ENCODE measurements at places on chromosomes 2 and 18. TPM values are rescaled to one million over a fixed set of nuclear protein-coding genes. Genes with fewer than 3 reads are reported as not detected.

The MYOM1 gene
- 263 TPM for total RNA-seq

DNA sequence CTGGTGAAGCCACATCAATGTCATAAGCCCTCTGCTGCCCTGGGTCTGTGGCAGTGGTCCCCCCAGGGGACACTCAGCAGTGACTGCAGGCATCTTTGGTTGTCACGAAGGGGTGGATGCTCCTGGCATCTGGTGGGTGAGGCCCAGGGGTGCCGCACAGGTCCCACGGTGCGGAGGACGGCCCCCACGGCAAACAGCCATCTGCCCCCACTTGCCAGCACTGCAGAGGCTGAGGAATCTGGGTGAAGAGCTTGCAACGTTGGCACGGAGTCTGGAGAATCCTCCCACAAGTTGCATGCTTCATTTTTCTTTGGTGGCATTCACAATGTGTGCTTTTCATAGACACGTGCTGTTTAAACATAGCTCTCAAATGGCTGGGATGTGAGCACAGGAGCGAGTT, 105.1 kb upstream of the PXDN start:
- DNase-seq: no peak

- DNase-seq: no peak
Observed at GRCh38 chr2:57862153-57862552, 184.5 kb upstream of the VRK2 start.

The SH3RF3 gene
- total RNA-seq: 9.4 TPM

The CABYR gene
- 0.86 TPM for total RNA-seq

The DNAH6 gene
- 0.16 TPM for total RNA-seq

DNA sequence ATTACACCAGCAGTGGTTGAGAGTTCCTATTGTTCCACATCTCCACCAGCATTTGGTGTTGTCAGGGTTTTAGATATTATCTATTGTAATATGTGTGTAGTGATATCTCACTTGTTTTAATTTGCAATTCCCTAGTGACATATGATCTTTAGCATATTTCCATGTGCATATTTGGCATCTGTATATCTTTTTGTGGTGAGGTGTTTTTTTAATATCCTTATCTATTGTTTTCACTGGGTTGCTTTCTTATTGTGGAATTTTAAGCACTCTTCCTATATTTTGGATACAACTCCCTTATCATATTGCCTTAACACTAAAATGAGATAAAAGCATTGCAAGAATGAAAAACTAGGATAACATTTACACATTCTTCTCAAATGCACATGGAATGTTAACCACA, 453.9 kb upstream of the FSIP2 start:
- DNase-seq: no peak

All from left cardiac atrium (tissue), 4 donors.